ENCODE measurements at places on chromosomes 3 and 15. TPM values are rescaled to one million over a fixed set of nuclear protein-coding genes. Genes with fewer than 3 reads are reported as not detected.

Gene FAM227B
- total RNA-seq = 3.7 TPM

Gene P2RY1
- total RNA-seq = 1.3 TPM

Gene FGF7
- 42.9 TPM for total RNA-seq

Gene CACNA2D2
- not detected for total RNA-seq

Gene HCN4
- total RNA-seq = not detected

Gene CKMT1B
- total RNA-seq = not detected

Gene RMDN3
- 21.8 TPM for total RNA-seq

Gene CCNB2
- 4.9 TPM for total RNA-seq

Gene BNC1
- 10.2 TPM for total RNA-seq

Gene IL17RD
- total RNA-seq = 5.4 TPM

Gene PLCB2
- total RNA-seq = 0.23 TPM

Gene NR2E3
- total RNA-seq = not detected

Gene SQOR
- total RNA-seq = 46.6 TPM

Gene IQCF6
- not detected for total RNA-seq

Gene RLBP1
- total RNA-seq = not detected

Gene OR5K2
- not detected for total RNA-seq

Gene MELTF
- 87.5 TPM for total RNA-seq

Gene TMEM212
- total RNA-seq = not detected

Gene PDZRN3
- total RNA-seq = 51.7 TPM

Gene HRG
- not detected for total RNA-seq

Gene GOLGA8R
- 1.2 TPM for total RNA-seq

Gene CNTN6
- 1.0 TPM for total RNA-seq

Gene CIB1
- 26.6 TPM for total RNA-seq

Gene BFSP2
- not detected for total RNA-seq

Gene CLDN18
- not detected for total RNA-seq

Gene TGFBR2
- 309 TPM for total RNA-seq

Gene SMCO1
- not detected for total RNA-seq

Gene DNAH12
- total RNA-seq = not detected

Gene TNNC1
- total RNA-seq = 1.2 TPM

Gene CORO2B
- total RNA-seq = 11.6 TPM

Gene TUSC7
- total RNA-seq = not detected

Gene MAPK6
- 40.4 TPM for total RNA-seq

Gene CCDC191
- total RNA-seq = 0.85 TPM

Gene ISG20
- 2.0 TPM for total RNA-seq

Gene KNL1
- 1.5 TPM for total RNA-seq

Gene RAB6B
- 0.09 TPM for total RNA-seq

All from pericardium fibroblast (primary cell).